ENCODE measurements at places on chromosomes 12 and 14.

- no peak for DNase-seq
Measured at GRCh38 chr14:21308132-21308478, 28.2 kb downstream of the RPGRIP1 start.

DNA sequence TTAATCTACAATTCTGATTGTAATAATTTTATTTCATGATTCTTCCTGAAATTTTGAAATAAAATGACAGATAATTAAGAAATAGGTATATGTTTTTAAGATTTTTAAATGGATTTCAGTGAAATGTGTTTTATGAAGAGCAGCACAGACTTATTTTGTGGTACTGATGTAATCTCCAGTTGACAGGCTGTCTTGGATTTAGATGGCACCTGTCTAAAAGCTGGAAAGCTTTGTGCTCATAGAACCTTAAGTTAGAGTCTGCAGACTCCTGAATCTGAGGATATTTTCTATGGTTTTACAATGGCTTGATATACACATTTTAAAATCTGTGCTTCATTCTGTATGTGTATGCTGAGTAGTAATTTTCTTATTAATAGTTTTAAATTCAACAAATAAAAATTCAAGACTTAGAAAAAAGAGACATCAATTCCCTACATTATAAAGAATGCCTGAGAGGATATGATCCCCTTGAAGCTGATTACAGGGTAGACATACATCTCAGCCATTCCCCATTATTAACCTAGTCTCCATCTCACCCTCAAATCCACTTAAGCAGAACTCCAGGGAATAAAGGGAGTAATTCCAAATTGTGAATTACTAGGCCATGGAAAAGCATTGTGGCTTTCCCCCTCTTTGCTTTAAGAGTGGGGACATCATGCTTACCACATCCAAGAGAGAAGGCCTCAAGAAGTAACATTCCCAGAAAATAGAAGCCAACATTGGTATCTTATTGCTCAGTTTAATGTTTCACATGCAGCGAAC, 33.7 kb upstream of the ACSS3 start:
- DNase-seq, result no peak

DNA sequence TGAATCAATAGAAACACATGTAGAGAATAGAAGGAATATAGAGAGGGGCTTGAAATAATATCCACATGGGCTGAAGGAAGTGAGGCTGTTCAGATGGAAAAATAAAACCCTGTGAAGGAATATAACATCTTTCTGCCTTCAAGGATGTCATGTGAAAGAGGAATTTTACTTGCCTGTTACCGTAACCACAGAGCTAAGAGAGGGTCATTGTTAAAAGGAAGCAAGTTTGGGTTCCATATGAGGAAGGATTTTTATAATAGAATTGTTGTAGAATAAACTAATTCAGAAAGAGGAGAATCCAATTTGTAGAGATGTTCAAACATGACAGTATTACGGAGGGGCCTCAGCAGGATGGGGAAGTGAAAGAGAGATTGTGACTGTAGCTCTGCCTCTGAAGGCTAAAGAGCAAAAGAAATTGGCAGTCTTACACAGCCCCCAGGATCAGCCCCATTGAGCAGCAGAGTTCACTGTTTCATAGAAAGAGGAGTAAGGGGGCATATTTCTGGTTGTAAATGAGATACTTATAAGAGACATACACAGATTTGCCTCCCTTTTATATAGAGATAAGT, 41.8 kb upstream of the PTPRR start:
- no peak for DNase-seq

DNA sequence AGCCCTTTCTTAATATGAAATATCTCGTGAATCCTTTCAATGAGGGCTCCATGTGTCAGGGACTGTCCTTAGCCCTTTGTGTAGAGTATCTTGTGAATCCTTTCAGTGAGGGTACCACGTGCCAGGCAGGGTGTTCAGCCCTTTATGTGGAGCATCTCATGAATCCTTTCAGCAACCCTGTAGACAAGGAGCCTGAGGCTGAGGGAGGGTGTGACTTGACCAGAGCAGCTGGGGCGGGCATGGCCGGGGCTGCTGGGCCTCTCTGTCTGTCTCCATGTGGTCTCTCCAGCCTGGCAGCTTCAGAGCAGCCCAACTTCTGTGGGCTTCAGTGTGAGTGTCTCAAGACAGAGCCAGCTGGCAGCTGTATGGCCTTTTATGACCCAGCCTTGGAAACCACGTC, 140.2 kb downstream of the AACS start:
- DNase-seq, result no peak

- no peak for DNase-seq
Measured at GRCh38 chr12:103880299-103881142, 39.5 kb upstream of the NT5DC3 start.

- no peak for DNase-seq
Measured at GRCh38 chr12:26507613-26508012, 312.2 kb downstream of the SSPN start.

- no peak for DNase-seq
Measured at GRCh38 chr12:85825746-85826145, 10.5 kb downstream of the RASSF9 start.

DNA sequence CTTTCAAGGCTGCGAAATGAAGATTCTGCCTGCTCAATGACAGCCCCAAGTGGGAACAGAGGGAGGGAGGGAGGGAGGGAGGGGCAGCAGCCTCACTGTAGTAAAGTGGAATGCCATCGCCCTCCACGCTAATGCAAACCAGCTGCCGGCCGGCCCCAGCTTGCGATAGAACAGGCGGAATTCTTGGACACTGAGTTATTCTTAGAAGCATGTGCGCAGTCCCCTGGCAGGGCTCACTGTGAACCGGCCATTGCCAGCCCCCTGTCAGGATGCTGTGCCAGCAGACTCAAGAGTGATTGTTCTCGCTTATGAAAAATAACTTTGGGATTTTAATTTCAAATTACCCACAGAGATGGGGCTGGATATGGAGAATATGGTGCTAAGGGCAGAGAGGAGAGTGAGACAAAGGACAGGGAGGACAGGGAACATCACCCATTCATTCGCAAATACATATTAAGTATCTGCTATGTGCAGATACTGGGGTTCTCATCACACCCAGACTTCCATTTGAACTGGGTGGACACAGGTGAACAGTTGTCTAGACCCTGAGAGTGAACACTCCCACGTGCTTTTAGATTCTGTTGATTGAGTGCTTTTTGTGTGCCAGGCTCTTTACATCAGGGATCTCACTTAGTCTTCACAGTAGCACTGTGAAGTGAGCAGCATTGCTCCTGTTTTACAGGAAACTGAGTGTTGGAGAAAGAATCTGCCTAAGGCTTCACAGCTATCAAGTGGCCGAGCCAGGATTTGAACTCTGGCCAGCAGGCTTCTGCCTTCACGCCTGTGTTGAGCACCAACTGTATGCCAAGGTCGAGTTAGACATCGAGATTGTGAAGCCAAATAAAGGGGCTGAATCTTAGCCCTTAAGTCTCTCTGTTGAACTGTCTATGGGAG, 192.9 kb downstream of the C12orf75 start:
- no peak for DNase-seq

Measured in activated B cell treated with CpG ODN at 0.5 μM for 24 hours (primary cell).